ENCODE measurements at places on chromosomes 13 and 19.

DNA sequence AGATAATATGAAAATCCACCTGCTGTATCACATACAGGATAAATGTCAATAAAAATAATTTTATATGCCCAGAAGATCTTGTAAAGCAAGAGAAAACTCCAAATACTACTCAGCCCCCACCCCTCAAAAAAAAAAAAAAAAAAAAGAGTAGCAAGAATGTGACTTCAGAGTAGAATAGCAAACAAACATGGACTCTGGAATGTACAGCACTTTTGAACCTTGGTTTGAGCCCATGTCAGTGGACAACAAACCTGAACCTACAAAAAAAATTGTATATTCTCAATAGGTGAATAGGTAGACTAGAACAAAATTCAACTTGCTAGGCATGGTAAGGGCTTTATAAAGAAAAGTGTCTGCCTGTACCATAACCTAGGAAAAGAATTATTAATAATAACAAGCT, 428.0 kb downstream of the SLITRK6 start:
- DNase-seq: no peak

DNA sequence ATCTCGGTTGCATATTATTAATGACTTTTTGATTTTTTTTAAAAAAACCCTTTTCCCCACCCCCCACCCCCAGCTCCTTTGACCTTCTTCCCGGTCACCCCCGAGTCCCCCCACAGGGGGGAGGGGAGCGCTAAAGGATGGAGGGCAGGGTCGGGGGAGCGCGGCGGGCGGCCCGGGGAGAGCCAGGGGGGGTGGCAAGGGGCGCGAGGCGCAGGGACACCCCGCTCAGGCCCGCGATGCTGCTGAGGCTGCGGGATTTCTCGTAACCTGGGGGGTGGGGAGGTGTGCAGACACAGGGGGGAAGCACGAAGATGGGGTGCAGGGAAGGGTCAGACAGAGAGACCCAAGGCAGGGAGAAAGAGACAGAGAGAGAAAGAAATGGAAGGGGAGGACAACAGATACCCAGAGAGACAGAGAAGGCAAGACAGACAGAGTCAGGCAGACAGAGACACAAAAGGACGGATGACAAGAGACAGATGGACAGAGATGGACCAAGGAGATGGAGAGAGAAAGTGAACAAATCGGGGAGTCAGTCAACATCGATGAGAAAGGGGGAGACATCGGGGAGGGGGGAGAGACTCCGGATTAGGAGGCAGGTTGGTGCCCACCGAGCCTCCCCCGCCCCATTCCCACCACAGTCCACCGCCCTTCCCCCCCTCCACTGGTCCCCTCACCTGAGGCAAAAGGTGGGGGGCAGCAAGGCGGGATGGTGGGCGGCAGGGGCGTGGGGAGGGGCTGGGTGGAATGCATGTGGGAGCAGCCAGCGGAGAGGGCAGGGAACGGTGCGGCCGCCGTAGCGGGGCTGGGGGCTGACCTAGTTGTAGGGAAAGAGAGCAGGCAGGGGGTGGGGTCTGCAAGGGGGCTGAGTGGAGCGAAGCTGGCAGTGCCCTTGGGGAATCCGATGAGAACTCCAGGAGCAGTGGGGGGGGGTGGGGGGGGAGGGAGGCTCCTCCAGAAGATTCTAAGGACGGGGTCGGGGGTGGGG, 14.2 kb downstream of the KCNC3 start:
- no peak for DNase-seq

- no peak for DNase-seq
These were observed 21.0 kb upstream of the LRCH1 start for GRCh38 chr13:46531953-46532352.

- DNase-seq: no peak
These were observed 440.8 kb downstream of the TDRD3 start for GRCh38 chr13:60837806-60838205.

GRCh38 chr19:54014920-54015560, 23.6 kb downstream of the CACNG6 start:
- DNase-seq: no peak

GRCh38 chr13:88586263-88586662, 915.1 kb downstream of the SLITRK5 start:
- DNase-seq: no peak

GRCh38 chr13:44160591-44161191, 212.9 kb upstream of the SERP2 start:
- DNase-seq: no peak

Data from stimulated activated CD8-positive, alpha-beta memory T cell treated with anti-CD3 and anti-CD28 coated beads, Interleukin-7, amount 100 ng/mL, for 4 hours (primary cell).